MG63 (cell line): ENCODE measurements at places on chromosomes 12 and 14. TPM values are rescaled to one million over a fixed set of nuclear protein-coding genes. Genes with fewer than 3 reads are reported as not detected.

GRCh38 chr14:89394972-89395371 is 22.1 kb downstream of the FOXN3 start:
- DNase-seq: no peak

DNA sequence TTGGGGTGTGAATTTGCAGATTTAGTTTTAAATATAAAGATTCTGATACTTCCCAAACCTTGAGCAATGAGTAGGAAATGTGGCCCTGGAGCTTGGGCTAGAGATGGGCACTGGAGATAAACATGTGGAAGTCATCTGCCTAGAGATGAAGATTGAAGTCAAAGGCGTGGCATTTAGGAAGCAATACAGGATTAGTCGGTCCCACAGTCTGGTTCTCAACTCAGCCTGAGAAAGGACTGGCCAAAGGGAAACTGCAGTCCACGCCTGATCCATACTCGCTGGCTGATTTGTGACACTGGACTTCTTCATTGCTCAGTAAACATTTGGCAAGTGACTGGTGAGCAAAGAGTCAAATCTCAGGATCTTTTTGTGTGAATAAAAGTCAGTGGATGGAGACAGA is 268.2 kb upstream of the ATP2B1 start:
- no peak for DNase-seq

DNA sequence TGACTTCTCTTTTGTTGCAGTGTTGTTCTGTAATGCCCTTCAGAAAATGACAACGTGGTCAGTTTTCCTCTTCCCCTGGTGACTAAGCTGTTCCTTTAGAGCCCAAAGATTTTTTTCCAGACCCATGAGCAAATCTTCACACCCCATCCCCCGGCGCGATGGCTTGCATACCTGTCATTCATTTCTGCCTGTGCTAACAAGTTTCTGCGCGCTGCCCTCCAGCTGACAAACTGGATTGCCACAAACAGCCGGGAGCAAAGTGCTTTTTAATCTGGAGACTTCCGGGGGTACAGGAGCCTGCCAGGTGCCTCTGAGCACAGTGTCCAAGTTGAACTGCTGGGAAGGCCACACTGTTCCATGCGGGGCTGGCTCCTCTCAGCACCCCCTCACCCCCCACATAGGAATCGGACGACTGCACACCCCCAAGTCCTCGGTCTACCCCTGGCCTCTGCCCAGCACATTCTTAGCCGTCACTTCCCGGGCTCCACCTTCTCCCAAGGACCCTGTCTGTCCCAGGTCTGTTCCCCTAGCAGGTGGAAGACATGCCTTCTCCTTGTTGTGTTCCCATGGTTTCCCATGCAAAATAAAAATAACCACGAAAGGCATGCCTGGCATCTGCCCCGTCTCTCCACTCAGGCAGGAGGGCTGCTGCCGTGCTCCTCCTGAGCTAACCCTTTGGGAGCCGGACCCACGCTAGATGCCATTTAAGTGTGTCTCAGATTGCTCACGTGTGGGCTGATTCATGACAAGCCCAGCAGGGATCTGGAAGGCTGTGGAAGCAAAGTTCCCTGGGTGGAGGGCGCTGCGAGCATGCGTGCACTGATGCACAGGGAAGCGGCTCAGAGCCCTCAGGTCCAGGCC is 14.1 kb downstream of the RILPL1 start:
- no peak for DNase-seq

DNA sequence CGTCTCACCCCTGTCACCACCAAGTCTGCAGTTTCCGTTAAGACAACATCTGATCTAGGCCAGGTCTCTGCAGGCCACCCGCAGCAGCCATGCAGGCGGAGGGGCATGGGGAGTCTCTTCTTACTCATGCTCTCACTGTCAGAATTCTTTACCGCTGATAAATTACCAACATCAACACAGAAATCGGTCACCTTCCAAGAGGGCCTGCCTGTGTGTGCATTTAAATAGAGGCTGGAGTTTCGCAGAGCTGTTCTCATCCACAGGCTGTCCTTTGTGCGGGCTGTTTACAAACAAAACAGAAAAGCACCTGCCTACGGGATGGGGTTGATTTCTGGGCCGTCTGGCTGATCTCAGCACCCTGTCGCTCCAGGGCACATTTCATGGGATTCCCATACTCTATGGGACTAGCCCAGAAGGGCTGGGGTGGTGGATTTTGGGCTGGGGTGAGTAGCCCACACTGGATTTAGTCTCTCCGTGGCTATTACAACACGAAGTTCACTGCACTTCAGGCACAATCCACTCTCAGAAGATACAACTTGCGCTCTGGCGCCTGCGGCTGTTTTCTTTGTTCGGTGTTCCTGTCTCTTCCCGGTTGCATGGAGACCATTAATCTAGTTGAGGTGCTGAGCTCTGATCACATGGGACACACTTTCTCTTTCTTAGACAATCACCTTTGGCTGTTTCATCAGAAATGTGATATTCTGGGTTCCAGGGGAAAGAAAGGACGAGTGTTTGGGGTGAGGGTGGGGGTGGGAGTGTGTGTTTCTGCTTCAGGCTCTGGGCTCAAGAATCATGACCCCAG is 331.1 kb downstream of the GLT1D1 start:
- DNase-seq: no peak

- DNase-seq: no peak
These were observed 105.8 kb downstream of the PAH start for GRCh38 chr12:102811110-102811737.

GRCh38 chr14:91387169-91387835 is 30.3 kb downstream of the CCDC88C start:
- DNase-seq: peak; percentile 78

- no peak for DNase-seq
These were observed 61.8 kb downstream of the LRRK2 start for GRCh38 chr12:40286583-40286982.

- no peak for DNase-seq
These were observed 150.1 kb downstream of the SLC38A4 start for GRCh38 chr12:46675736-46676135.

- no peak for DNase-seq
These were observed 56.9 kb upstream of the FAM222A start for GRCh38 chr12:109656743-109657142.

DNA sequence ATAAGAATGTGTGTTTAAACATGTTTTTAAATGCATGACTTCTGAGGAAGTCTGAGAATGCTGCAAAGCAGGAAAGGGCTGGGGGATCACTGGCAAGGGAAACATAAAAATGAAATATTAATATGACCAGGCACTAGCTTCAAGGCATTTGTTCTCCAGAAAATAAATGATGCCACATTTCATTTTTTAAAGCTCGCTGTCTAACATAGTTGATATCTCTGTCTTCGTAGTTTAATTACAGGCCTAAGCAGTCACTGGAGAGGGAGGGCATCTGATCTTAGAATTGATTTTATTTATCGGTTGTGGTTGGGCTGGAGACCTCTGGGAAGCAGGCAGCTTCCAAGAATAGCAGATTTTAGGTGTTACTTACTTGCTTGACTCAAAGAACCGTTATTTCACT is 87.5 kb downstream of the TBC1D30 start:
- no peak for DNase-seq

DNA sequence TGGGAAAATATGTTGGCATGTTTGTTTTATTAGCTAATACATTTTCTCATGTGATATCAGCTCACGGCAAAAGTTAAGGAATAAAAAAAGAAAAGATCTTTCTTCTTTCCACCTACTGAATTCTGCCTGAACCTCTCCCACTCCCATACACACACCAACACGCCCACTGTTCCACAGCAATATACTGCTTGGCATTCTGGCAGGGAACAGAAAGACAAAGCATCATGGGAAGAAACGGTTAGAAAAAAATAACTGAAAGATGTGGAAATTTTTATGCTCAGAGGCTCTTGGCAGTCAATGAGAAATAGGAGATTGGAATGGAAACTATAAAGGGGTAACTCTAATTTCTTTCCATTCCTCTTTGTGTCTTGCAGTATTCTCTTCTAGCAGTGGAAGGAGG is 268.5 kb downstream of the FOXG1 start:
- no peak for DNase-seq

GRCh38 chr14:50047274-50047676 is 69.1 kb downstream of the VCPKMT start:
- DNase-seq: no peak

- DNase-seq: peak; percentile 66
These were observed 2.0 kb downstream of the BHLHE41 start for GRCh38 chr12:26122681-26123481.

CLEC4D gene
- not detected in 2 replicates for total RNA-seq

KLRC2 gene
- total RNA-seq: not detected in 2 replicates

DNM1L gene
- 73.7 and 89.9 TPM in 2 replicates for total RNA-seq

SRRM4 gene
- not detected in 2 replicates for total RNA-seq

NABP2 gene
- total RNA-seq: 61.0 and 115 TPM in 2 replicates
